ENCODE measurements at places on chromosomes 3 and 15.

DNA sequence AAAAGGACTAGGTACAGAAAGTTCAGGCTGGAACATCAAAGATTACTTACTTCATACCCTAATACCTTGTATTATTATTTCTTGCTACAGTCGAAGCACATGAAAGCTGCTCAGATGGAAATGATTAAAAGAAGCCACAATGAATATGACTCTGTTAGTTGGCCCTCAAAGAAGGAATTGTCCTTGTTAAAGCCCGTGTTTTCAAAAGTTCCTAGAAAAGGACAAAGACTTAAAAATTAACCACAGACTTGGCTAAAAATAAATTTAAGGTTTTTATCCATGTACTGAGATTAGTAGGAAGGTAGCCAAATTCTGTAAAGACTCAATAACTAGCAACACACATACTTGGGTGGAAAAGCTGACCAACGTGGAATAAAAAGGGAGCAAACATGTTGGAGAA is 251.0 kb upstream of the RARB start:
- DNase-seq: no peak

DNA sequence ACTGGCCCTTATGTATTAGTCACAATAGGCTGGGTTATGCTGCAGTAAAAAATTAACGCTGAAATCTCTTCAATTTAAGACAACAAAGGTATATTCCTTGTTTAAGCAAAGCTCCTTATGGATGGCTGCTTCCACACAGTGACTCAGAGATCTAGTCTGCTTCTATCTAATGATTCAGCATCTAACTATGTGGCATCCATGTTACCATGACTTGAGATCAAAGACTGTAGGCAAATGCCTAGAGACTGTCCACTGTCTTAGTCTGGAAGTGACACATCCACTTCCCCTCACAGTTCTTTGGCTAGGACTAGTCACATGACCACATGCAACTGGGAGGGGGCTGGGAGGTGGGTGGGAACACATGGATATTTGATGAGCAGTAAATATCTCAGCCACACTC is 61.3 kb upstream of the PSMD6 start:
- no peak for DNase-seq

DNA sequence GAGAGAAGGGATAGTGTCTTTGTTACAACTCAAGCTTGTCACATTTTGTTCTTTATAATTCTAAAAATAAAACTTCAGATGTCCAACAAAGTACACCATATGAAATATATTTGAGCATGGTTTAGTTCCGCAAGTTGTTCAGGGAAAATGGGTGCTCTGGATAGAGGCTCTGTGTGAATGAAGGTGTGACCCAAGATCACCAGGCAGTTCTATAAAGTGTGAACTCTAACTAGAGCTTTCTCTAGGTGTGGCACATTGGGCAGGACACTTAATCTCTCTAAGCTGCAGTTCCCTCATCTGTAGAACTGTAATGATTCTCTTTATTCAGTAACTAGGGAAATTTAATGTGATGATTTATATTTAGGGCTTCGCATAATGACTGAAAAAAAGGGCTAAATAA is 139.3 kb downstream of the BCHE start:
- no peak for DNase-seq

GRCh38 chr3:77376511-77376910 is 336.6 kb downstream of the ROBO2 start:
- no peak for DNase-seq

- DNase-seq: no peak
Observed at GRCh38 chr3:152513301-152513960, 244.7 kb downstream of the MBNL1 start.

- DNase-seq: no peak
Observed at GRCh38 chr3:4042070-4042469, 242.8 kb downstream of the LRRN1 start.

DNA sequence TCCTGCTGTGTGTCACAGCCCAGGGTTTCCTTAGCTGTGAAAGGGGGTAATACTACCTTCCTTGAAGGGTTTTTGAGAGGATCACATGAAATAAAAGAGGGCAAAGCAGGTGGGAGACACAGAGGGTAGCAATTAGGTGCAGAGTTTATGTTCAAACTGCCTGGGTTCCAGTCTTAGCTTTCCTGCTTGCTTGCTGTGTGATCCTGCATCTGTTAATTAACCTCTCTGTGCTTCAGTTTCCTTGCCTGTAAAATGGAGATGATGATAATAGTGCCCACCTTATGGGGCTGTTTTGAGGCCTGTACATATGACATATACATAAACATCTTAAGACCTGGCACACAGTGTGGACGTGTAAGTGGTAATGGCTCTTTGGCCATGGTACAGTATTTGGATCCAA is 35.0 kb downstream of the SPSB4 start:
- DNase-seq: no peak

GRCh38 chr3:165439765-165440164 is 243.6 kb upstream of the SLITRK3 start:
- DNase-seq: no peak

GRCh38 chr15:98381446-98381845 is 266.9 kb upstream of the IGF1R start:
- DNase-seq: no peak

GRCh38 chr15:86620641-86621349 is 541.1 kb downstream of the AGBL1 start:
- DNase-seq: no peak

- no peak for DNase-seq
Observed at GRCh38 chr3:138800248-138800647, 34.5 kb downstream of the PIK3CB start.

DNA sequence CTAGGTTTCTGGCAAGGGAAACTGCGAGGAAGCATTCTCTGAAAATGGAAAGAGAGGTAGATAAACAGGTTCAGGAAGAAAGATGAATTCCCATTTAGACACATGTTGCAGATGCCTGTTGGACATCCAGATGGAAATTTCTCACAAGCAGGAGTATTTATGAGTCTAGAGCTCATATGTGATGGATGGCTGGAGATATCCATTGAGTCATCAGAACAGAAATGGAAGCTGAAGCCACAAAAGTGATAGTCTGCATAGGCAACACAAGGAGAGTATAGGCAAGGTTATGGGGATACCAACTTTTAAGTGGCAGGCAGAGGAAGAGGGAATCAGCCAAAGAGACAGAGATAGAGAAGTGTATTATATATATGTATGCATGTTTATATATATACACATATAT is 6.3 kb upstream of the RAMAC start:
- DNase-seq: no peak

- no peak for DNase-seq
Observed at GRCh38 chr3:28077572-28077971, 163.8 kb upstream of the CMC1 start.

DNA sequence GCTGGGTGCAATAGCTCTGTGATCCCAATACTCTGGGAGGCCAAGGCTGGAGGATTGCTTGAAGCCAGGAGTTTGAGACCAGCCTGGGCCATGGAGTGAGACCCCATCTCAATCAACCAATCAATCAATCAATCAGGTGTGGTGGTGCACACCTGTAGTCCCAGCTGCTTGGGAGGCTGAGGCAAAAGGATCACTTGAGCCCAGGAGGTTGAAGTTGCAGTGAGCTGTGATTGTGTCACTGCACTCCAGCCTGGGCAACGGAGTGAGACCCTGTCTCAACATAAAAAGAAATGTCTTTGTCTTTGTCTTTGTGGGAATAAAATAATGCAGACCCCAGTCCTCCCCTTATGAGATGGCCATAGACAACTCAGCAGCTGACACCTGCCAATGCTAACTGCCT is 34.9 kb upstream of the TLE3 start:
- DNase-seq: no peak

DNA sequence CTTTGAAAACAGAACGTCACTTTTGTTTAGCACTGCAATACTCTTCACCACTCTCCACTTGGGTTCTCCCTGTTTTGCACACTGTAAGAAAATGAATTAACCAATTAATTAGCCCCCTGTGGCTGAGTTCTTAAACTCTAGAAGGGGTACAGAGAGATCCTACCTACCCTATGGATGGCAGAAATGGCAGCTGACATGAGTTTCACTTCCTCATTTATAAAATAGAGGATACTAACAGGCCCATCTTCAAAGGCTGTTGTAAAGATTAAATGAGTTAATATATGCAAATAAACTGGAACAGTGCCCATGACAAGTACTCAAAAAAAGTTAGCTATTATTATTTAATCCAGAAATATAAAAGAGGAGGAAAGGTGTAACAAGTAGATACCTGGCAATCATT is 36.9 kb downstream of the SUCLG2 start:
- DNase-seq: no peak

DNA sequence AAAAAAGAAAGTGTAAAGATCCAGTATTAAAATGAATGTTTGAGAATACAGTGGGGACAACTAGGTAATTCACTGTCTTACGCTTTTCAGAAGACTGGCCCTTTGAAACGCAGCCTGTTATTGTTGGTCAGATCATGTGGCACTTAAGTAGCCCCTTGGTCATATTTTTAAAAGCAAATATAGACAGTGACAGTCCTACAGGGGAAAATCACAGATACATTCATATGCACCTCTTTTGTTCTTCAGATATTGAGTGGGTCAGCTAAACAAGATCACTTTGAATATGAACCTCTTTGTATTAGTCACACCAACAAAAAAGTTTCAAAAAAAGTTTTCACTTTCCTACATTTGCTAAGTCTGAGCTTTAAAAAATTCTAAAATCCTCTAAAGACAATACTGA is 36.0 kb downstream of the TIGIT start:
- DNase-seq: no peak

- DNase-seq: no peak
Observed at GRCh38 chr15:69600556-69601085, 148.0 kb downstream of the RPLP1 start.

GRCh38 chr3:7546253-7546652 is 685.3 kb downstream of the GRM7 start:
- no peak for DNase-seq

- no peak for DNase-seq
Observed at GRCh38 chr15:46855388-46855787, 861.9 kb upstream of the SEMA6D start.

- DNase-seq: no peak
Observed at GRCh38 chr15:76184650-76185035, 124.9 kb downstream of the TMEM266 start.

- DNase-seq: no peak
Observed at GRCh38 chr3:104825116-104825515, 541.6 kb upstream of the ALCAM start.
